Stomach (tissue), 19 donors: ENCODE measurements at places on chromosomes 13 and 19. TPM values are rescaled to one million over a fixed set of nuclear protein-coding genes. Genes with fewer than 3 reads are reported as not detected.

- no peak overlapping the region for H3K4me3 ChIP-seq
- no peak for DNase-seq
- H3K27me3 ChIP-seq, result no peaks in the 10 kb centered on the region
- H3K4me1 ChIP-seq, result no peaks in the 10 kb centered on the region
- peak overlapping the region; percentile 58 for H3K27ac ChIP-seq
- peaks cover 56% of the 10 kb centered on the region for H3K36me3 ChIP-seq
These were observed 58.9 kb upstream of the C1QTNF9 start for GRCh38 chr13:24250376-24251057.

Gene CYP4F3
- 5.5 TPM for total RNA-seq

Gene ZNF471
- 0.58 TPM for total RNA-seq

- H3K36me3 ChIP-seq, result no peaks in the 10 kb centered on the region
- H3K4me3 ChIP-seq, result no peak overlapping the region
- no peaks in the 10 kb centered on the region for H3K27me3 ChIP-seq
- H3K27ac ChIP-seq, result no peak overlapping the region
- DNase-seq, result no peak
These were observed 180.4 kb downstream of the PCDH9 start for GRCh38 chr13:67049744-67050143.

DNA sequence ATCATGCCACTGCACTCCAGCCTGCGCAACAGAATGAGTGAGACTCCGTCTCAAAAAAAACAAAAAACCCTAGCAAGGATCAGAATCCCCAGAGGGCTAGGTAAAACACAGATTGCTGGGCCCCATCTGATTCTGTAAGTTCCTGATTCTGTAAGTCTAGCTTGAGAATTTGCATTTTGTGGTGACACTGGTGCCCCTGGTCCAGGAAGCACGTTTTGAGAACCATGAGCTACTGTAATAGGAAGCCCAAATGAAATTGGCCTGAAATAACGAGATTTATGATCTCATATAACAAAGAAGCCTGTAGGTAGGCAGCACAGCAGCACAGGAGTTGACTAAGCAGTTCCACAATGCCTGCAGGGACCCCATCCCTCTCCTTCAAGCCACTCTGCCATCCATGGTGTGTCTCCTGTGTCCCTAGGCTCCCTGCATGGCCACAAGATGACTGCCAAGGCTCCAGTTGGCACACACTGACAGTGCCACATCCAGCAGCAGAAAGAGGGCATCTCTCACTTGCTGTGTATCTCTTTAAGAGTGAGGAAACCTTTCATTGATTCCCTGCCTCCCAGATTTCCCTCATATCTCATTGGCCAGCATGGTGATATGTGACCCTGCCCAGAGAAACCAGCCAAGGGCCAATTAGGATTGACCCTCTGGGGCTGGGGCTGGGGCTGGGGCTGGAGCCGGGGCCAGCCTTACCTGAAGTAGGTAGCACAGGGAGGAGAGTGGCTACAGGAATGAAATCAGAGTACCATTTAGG is 21.7 kb downstream of the SIPA1L3 start:
- peak; percentile 29 for DNase-seq
- no peak overlapping the region for H3K4me3 ChIP-seq
- no peaks in the 10 kb centered on the region for H3K36me3 ChIP-seq
- H3K4me1 ChIP-seq, result peaks cover 61% of the 10 kb centered on the region
- H3K27me3 ChIP-seq, result no peaks in the 10 kb centered on the region

Gene SBK2
- total RNA-seq, result not detected

DNA sequence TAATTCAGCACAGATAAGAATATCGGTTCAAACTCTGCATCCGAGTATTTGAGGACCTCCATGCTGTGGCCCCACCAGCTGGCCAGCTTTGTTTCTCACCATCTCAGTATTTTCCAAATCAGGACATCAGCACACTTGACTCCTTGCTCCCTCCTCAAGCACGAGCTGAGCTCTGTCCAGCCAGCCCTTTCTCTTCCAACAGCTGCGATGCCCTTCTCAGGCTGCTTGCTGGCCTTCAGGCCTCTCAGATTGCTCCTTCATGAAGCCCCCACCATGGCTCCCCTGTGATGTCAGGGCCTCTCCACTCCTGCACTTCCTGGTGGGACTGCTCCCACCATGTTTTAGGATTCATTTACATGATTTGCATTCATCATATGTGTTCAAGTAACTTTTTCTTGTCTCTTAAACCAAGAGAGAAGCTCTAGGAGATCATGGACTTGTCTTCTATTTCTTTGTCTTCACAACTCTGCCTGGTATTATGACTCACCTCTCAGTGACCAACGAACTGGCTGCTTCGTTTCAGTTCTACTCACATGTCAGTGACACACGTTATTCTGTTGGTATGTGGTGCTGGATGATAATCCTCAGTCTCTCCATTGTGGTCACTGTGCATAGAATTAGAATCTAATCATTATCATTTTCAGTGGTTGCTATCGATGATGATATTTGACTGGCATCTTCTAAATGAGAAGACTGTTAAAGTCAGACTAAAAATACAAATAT is 471.7 kb downstream of the EFNB2 start:
- no peak overlapping the region for H3K27ac ChIP-seq
- H3K4me3 ChIP-seq, result no peak overlapping the region
- no peaks in the 10 kb centered on the region for H3K4me1 ChIP-seq
- no peak for DNase-seq
- H3K36me3 ChIP-seq, result no peaks in the 10 kb centered on the region
- no peaks in the 10 kb centered on the region for H3K27me3 ChIP-seq

Gene PTH2
- not detected for total RNA-seq

Gene ZNF577
- 5.5 TPM for total RNA-seq

GRCh38 chr13:105894697-105895096 is 640.8 kb downstream of the EFNB2 start:
- H3K36me3 ChIP-seq, result no peaks in the 10 kb centered on the region
- H3K4me3 ChIP-seq, result no peak overlapping the region
- H3K4me1 ChIP-seq, result no peaks in the 10 kb centered on the region
- DNase-seq, result no peak

- no peak overlapping the region for H3K27ac ChIP-seq
- H3K36me3 ChIP-seq, result peaks cover 38% of the 10 kb centered on the region
- H3K4me3 ChIP-seq, result no peak overlapping the region
- DNase-seq, result no peak
These were observed 50.9 kb downstream of the TPT1 start for GRCh38 chr13:45289936-45290563.

- no peaks in the 10 kb centered on the region for H3K27me3 ChIP-seq
- H3K36me3 ChIP-seq, result no peaks in the 10 kb centered on the region
- H3K27ac ChIP-seq, result no peak overlapping the region
- peak; percentile 33 for DNase-seq
These were observed 55.8 kb downstream of the ZNF93 start for GRCh38 chr19:19956434-19957075.

DNA sequence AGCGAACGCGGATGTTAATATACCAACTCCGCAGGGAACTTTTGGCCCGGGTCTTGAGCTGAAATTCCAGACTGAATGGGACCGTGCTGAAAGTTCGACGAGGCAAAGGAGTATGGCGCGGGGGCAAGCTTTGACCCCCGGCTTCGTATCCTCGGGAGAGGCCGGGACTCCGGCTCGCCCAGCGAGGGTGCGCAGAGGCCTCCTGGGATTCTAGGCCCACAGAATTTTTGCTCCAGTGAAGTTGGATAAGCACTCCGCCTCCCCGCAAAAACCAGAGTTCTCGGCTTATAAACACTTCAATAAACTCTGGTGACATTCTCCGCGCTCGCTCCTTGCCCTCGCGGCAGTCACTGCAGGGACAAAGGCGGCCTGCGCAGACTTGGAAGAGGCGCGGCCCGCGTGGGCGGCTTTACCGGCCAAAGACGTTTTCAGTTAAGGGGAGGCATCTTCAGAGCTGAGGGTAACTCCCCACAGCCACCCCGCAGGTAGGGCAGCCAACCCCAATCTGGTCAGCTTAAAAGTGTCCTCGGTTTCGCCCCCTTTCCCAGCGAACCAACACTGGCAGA is 112.6 kb downstream of the KCNRG start:
- peak overlapping the region; percentile 100 for H3K27ac ChIP-seq
- H3K36me3 ChIP-seq, result no peaks in the 10 kb centered on the region

Gene KCNK6
- 4.8 TPM for total RNA-seq

Gene IFNL1
- not detected for total RNA-seq

- H3K4me1 ChIP-seq, result no peaks in the 10 kb centered on the region
- no peaks in the 10 kb centered on the region for H3K27me3 ChIP-seq
These were observed 11.2 kb downstream of the TSC22D1 start for GRCh38 chr13:44564936-44565335.

Gene NCAN
- 1.7 TPM for total RNA-seq

- no peaks in the 10 kb centered on the region for H3K27me3 ChIP-seq
- no peak overlapping the region for H3K27ac ChIP-seq
- peaks cover 74% of the 10 kb centered on the region for H3K36me3 ChIP-seq
- no peak for DNase-seq
- H3K4me3 ChIP-seq, result no peak overlapping the region
These were observed 68.3 kb upstream of the FBXL3 start for GRCh38 chr13:77095288-77095687.

DNA sequence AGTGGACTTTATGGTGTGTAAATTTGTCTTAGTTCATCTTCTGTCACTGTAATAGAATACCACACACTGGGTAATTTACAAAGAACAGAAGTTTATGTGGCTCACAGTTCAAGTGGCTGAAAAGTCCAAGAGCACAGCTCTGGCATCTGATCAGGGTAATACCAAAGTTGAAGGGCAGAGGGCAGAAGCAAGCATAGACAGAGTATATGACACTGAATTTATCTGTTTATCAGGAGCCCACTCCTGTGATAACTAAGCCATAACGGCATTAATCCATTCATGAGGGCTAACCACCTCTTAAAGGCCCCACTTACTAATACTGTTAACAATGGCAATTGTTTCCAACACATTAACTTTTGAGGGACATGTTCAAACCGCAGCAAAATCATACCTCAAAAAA is 4.0 kb upstream of the RFXAP start:
- no peak overlapping the region for H3K4me3 ChIP-seq
- no peaks in the 10 kb centered on the region for H3K27me3 ChIP-seq
- H3K36me3 ChIP-seq, result no peaks in the 10 kb centered on the region
- H3K4me1 ChIP-seq, result peaks cover 10% of the 10 kb centered on the region
- no peak overlapping the region for H3K27ac ChIP-seq

DNA sequence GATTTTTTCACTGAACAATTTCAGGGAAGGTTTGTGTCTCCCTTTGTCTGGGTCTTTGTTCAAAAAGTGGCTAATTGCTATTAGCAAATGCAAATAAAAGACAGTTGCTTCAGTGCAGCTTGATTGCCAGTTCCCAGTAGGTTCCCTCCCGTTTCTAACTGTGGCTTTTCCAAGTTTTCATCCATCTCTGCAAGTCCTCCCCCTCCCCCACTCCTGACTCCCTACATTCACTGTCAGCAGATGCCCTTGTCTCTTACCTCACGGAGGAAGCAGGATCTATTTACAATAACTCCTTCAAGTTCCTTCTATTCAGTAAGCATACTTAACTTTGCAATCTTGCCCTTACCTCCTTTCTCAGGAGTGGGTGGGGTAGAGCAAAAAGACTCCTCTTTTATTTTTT is 55.4 kb upstream of the SCEL start:
- DNase-seq, result peak; percentile 29
- H3K36me3 ChIP-seq, result no peaks in the 10 kb centered on the region
- no peak overlapping the region for H3K27ac ChIP-seq
- H3K4me3 ChIP-seq, result no peak overlapping the region
- H3K27me3 ChIP-seq, result no peaks in the 10 kb centered on the region
- H3K4me1 ChIP-seq, result no peaks in the 10 kb centered on the region

Gene FAM98C
- 14.7 TPM for total RNA-seq

Gene NCR1
- not detected for total RNA-seq

Gene CD70
- not detected for total RNA-seq

DNA sequence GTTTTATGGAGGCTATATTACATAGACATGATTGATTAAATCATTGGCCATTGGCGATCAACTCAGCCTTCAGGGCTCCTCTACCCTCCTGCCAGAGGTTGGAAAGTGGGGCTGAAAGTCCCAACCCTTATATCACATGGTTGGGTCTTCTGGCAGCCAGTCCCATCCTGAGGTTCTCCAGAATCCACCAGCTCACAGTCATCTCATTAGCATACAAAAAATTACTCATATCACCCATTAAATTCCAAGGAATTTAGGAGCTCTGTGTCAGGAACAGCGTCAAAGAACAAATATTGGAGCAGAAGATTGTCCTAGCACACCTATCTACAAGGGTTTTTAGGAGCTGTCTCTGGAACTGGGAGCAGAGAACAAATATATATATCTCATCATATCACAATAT is 39.4 kb upstream of the FARP1 start:
- no peak for DNase-seq
- H3K4me1 ChIP-seq, result no peaks in the 10 kb centered on the region
- H3K27ac ChIP-seq, result no peak overlapping the region
- no peak overlapping the region for H3K4me3 ChIP-seq

Gene RFPL4A
- not detected for total RNA-seq

GRCh38 chr19:3692141-3693024 is 7.9 kb downstream of the PIP5K1C start:
- H3K27ac ChIP-seq, result no peak overlapping the region
- no peak for DNase-seq
- no peak overlapping the region for H3K4me3 ChIP-seq
- peaks cover 59% of the 10 kb centered on the region for H3K4me1 ChIP-seq
- H3K36me3 ChIP-seq, result peaks cover 13% of the 10 kb centered on the region

DNA sequence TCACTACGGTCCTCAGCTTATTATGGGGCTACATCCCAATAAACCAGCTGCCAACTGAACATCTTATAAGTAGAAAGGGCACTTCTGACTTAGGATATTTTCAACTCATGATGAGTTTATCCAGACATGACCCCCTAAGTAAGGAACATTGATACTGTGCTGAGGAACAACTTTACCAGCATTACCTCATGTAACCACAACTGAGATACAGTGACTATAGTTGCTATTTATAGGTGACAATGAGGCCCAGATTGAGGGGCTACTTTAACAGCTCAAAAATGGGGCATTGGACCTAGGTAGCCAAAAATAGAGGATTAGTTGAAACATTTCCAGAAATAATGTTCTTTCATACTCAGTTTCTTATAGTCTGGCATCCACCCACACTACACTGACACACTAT is 26.8 kb downstream of the SKA3 start:
- peaks cover 49% of the 10 kb centered on the region for H3K36me3 ChIP-seq
- DNase-seq, result no peak
- peaks cover 6% of the 10 kb centered on the region for H3K4me1 ChIP-seq

- no peak overlapping the region for H3K4me3 ChIP-seq
- no peak for DNase-seq
- H3K36me3 ChIP-seq, result no peaks in the 10 kb centered on the region
- H3K27ac ChIP-seq, result no peak overlapping the region
These were observed 8.6 kb upstream of the SERP2 start for GRCh38 chr13:44365008-44365407.

Gene LGALS14
- not detected for total RNA-seq

DNA sequence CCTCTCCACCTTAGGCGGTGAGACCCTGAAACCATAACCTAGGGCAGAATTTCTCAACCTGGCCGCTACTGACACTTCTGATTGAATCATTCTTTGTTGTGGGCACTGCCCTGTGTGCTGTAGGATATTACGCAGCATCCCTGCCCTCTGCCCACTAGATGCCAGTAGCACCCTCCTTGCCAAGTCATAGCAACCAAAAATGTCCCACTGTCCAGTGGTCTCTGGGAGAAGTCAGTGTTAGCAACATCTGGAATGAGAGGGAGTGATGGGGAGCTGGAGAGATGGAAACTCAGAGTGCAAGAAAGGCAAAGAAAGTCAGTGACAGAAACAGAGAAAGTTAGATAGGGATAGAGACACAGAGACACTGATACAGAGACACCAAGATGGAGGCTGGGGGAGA is 13.6 kb downstream of the KLK4 start:
- no peak overlapping the region for H3K4me3 ChIP-seq
- DNase-seq, result no peak
- no peak overlapping the region for H3K27ac ChIP-seq
- no peaks in the 10 kb centered on the region for H3K4me1 ChIP-seq
- H3K27me3 ChIP-seq, result no peaks in the 10 kb centered on the region
- no peaks in the 10 kb centered on the region for H3K36me3 ChIP-seq
